ENCODE measurements at places on chromosomes 5 and 9.

DNA sequence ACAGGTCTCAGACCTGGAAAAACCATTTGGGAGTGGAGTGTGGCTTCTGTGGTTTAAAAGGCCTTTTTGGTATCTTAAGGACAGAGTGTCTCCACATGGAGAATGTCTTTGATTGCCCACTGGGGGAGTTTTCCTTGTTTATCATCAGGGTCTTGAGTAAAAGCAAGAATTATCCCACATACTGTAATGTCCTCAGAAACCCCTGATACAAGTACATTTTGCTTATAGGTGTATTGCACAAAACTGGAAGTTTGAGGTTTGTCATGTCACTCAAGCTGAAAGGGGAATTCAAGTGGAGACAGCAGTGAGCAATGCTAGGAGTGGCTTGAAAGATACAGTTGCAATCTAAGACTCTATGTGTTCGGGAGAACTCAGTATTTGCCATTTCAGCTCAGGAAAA, 62.7 kb upstream of the GRAMD2B start:
- no peak for DNase-seq

DNA sequence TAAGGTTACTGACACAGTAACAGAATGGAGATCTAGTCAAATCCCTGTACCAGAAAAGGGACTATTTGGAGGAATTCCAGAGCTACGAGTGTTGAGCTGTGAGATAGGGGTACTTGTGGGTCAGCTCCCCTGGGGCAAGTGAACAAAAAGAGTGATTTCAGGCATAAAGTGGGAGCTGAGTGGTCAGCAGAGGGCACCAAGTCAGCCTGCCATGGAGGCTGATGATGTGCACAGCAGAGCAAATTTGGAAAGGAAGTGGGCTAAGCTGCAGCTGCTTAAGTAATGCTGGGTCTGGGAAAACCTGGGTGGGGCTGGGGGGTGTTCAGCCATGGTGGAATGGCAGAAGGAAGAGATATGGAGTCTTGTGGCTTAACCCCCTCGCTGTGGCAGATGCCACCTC, 327.9 kb downstream of the NTRK2 start:
- DNase-seq, result no peak

- DNase-seq, result no peak
These were observed 28.3 kb upstream of the NEURL1B start for GRCh38 chr5:172612771-172613170.

DNA sequence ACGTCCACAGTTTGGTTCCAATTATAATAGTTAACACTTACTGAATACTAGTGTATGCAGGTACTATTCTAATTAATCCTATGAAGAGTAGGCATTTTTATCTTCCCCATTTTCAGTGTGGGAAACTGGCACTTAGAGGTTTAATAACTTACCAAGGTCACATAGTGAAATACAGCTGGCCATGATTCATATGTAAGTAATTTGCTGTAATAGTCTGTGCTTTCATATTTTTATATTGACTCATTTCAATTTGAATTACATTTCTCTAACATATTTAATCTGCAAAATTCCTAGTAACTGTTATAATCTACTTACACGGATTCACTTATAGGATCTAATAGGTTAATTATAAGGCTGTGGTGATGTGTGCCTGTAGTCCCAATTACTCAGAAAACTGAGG, 19.4 kb downstream of the CCNH start:
- DNase-seq, result no peak

DNA sequence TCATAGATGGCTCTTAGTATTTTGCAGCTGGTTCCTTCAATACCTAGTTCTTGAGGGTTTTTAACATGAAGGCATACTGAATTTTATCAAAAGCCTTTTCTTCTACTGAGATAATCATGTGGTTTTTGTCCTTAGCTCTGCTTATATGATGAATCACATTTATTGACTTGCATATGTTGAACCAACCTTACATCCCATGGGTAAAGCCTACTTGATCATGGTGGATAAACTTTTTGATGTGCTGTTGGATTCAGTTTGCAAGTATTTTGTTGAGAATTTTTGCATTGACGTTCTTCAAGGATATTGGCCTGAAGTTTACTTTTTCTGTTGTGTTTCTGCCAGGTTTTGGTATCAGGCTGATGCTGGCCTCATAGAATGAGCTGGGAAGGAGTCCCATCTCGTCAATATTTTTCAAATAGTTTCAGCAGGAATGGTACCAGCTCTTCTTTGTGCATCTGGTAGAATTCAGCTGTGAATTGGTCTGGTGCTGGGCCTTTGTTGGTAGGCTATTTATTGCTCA, 49.7 kb downstream of the YIPF5 start:
- no peak for DNase-seq

GRCh38 chr5:133370036-133370831, 242.1 kb downstream of the FSTL4 start:
- no peak for DNase-seq

GRCh38 chr9:72473474-72474261, 47.7 kb upstream of the TMC1 start:
- DNase-seq, result no peak

DNA sequence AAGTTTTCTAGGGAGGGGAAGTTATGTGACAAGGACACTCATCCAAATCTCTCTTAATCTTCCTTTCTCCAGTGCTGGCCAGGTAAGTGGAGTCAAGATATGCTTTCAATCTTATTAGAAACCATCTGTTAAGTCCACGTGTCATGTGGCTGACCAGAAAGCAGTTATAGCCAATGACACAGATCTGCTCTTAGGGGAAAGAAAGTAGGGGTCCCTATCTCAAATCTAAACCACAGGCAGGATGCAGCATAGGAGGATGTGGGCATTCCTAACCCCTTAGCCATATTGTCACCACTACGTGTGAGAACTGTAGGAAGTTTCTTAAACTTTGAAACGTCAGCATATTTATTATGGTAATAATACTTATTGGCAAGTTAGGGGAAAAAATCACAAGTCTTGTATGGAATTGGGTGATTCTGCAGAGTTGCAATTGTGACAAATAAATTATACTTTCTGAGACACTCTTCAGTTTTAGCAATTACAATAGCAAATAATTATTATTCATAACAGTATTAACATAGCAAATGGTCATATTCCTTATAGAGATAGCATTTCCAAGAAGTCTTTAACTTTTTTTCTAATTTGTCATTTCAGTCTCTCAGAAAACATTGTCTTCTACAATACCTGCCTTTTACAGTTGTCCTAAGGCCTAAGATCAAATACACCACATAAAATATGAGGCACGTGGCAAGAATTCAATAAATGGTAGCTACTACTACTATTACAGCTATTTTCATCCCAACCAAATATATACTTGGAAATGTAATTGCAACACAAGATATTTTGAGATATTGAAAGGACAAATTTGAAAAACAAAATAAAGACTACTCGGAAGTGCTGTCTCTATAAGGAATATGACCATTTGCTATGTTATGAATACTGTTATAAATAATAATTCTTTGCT, 236.9 kb downstream of the PDE4D start:
- no peak for DNase-seq

DNA sequence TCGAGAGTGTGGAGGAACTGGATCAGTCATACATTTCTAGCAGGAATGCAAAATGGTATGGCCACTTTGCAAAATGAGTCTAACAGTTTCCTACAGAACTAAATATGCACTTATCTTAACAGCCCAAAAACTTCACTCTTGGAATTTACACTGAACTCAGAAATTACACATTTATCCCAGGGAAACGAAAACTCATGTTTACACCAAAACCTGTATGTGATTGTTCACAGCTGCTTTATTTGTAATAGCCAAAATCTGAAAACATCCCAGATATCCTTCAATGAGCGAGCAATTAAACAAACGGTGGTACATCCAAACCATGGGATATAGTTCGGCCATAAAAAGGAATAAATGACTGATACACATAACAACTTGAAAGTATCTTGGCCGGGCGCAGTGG, 62.0 kb downstream of the RNF130 start:
- no peak for DNase-seq

DNA sequence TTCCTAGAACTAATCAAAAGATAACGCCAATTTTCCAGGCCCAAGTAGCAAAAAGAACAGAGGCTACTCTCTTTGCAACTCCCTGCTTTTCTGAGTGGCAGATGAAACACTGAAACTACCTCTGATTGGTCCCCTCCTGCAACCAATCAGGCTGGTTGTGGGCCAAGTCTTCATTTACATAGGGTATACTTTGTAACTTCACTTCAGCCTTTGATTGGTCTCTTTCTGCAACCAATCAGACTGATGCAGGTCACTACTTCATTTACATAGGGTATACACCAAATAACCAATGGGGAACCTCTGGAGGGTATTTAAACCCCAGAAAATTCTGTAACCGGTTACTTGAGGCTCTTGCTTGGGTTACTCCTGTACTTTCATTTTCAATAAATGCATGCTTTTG, 289.6 kb downstream of the MED10 start:
- DNase-seq, result no peak

DNA sequence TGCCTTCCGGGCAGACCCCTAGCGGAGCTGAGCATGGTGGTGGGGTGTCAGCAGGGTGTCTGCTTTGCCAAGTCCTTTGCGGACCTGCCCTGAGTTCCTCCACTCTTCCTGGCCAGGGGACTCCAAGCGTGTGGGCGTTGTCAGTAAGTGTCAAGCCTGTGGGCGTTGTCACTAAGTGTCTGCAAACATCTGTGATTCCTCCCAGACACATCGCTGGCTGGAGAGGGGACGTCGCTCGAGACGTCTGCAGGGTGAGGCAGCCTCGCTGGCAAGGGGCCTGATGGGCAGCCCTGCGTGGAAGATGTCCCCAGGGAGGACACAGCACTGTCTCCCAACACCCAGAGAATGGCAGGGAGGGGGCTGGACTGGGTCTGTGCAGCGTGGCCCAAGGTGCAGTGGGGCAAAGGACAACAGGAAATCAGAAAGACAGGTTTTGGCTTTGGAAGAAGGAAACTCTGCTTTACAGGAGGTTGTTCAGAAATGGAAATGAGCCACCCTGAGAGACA, 28.8 kb downstream of the ADAMTSL2 start:
- no peak for DNase-seq

DNA sequence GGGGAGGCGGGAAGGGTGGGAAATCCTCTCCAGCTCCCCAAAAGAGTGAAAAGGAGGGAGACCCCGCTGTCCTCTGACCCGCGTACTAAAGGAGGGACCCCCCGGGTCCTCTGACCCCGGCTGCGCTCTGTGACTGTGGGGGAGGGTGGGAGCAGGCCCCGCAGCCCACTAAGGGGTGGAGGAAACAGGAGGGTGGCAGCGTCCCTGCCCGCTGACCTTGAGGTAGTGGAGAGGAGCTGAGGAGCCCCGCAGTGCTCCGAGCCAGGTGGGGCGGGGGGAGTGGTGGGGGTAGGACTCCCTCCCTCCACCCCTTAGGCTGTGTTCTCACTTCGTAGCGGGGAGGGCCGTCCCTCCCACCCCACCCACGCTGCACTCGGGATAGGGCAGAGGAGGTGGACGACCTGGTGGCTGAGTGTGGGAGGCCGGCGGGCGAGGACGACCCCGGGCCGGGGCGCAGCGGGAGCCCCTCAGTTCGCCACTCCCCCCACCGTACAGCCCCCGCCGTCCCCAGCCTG, 449 bp upstream of the ADCY2 start:
- no peak for DNase-seq

DNA sequence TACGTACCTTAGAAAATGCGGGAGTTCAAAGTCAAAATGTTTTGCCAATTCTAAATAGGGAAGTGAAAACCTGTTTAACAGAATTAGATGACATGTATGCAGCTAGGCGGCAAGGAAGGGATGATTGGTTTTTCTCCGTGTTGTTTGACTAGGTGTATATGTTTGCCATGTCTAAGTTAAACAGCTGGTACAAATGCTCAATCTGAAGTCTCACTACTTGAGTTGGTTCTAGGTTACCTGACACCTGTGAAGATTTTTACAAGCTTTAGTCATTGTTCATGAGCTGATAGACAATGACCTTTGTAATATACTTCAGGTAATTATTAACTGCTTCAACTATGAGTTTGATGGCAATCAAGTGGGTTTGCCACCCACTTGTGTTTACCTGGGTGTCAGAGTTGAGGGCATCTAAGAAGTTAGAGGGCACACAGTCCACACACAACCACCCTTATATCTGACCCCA, 74.3 kb downstream of the SLC44A1 start:
- DNase-seq, result no peak

DNA sequence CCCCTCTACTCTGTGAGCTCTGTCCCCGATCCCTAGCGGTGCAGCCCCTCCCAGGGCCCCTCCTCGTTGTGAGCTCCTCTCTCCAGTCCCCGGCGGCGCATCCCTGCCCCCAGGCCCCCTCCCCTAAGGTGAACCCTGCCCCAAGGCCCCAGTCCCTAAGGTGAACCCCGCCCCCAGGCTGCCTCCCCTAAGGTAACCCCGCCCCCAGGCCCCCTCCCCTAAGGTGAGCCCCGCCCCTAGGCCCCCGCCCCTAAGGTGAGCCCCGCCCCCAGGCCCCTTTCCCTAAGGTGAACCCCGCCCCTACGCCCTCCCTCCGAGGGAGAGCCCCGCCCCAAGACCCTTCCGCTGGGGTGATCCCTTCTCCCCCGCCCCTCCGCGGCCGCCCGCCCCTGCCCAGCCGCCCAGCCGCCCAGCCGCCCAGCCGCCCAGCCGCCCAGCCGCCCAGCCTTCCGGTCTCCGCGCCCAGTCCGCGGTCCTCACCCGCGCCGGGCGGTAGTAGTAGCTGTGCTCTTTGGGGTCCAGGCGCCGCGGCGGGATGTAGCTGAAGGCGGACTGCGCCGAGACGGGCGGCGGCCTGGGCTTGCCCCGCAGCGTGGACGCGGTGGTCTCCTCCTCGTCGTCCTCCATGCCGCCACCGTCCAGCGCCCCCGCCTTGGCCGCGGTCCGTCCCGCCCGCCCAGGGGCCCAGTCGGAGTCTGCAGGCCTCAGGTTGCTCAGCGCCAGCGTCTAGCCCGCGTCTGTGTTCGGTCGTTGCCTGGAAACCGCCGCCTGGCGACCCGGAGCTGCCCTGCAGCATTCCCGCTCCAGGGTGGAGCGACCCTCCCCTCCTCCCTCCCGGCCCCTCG, at the start of gene CFAP90:
CFAP90 (minus strand) TSS at position 739 of the 845 bp plus-strand sequence; CDS start at position 627, 112 bp downstream.
- DNase-seq, result no peak

- peak; percentile 50 for DNase-seq
These were observed 660 bp downstream of the SCAMP1 start for GRCh38 chr5:78360924-78361630.

- no peak for DNase-seq
These were observed 198.7 kb downstream of the GAPVD1 start for GRCh38 chr9:125460346-125460745.

- no peak for DNase-seq
These were observed 739 bp downstream of the CARD9 start for GRCh38 chr9:136372561-136373299.

- DNase-seq, result no peak
These were observed 856.8 kb downstream of the CDH9 start for GRCh38 chr5:26181582-26181981.

- DNase-seq, result no peak
These were observed 138.8 kb downstream of the DROSHA start for GRCh38 chr5:31393126-31393525.

DNA sequence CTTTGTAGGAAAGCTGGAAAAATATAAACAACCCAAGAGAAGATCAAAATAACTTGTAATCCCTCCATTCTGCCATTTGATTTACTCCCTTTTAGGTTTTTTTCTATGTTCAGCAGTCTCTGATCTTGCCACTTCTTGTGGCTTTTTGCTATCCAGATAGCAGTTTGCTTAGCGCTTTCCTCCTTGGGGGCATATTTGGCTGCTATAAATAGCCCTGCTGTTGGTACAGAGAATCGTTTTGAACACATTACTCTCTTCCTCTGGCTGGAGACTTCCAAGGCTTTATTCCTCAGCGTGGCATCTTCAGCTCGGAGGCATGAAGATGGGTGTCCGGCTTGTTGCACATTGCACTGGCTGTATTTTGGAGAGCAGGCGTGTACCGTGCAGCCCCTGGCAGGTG, 38.6 kb downstream of the HMCN2 start:
- DNase-seq, result no peak

- no peak for DNase-seq
These were observed 28.9 kb downstream of the HSPB3 start for GRCh38 chr5:54484219-54484894.

Data from stimulated activated CD4-positive, alpha-beta T cell treated with anti-CD3 and anti-CD28 coated beads, Interleukin-1b, Interleukin-23, amount 100 ng/mL, for 48 hours (primary cell).